ENCODE measurements at places on chromosomes 1 and 21. TPM values are rescaled to one million over a fixed set of nuclear protein-coding genes. Genes with fewer than 3 reads are reported as not detected.
A peak's percentile ranks its signal among the peaks of the same experiment; 100 is the strongest.

- no peak for DNase-seq
Observed at GRCh38 chr1:25099343-25099951, 132.9 kb downstream of the SYF2 start.

- DNase-seq, result no peak
Observed at GRCh38 chr1:67194209-67194863, 28.1 kb downstream of the IL23R start.

- peak; percentile 45 for DNase-seq
Observed at GRCh38 chr1:152052606-152053005, 15.8 kb upstream of the S100A11 start.

DNA sequence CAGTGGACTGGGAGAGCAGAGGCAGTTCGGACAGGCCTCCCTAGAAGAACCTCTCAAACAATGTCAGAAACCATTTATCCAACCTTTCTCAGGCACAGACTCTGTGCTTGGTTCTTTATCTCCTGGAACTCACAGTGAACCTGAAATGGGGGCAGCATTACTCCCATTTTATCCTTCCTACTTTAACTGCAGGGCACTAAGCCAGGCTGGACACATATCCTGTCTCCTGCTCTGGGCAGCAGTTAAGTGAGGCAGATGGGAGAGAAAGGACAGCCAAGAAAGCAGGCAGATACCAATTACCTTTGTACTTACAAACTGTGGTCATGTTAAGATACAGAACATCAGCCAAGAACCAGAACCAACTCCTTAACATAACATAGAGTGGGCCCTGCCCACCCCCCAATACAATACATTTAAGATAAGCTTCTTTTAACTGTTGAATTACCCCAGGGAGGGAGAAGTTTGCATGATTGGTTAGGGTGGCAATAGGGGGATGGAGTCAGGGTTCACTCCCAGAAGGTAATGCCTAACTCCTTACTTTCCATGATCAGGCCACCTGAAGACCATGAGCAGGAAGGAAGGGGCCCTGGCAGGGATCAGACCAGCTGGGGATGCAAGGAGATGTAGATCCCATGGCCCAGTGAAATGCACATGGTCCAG, 10.9 kb downstream of the KDF1 start:
- DNase-seq, result no peak

DNA sequence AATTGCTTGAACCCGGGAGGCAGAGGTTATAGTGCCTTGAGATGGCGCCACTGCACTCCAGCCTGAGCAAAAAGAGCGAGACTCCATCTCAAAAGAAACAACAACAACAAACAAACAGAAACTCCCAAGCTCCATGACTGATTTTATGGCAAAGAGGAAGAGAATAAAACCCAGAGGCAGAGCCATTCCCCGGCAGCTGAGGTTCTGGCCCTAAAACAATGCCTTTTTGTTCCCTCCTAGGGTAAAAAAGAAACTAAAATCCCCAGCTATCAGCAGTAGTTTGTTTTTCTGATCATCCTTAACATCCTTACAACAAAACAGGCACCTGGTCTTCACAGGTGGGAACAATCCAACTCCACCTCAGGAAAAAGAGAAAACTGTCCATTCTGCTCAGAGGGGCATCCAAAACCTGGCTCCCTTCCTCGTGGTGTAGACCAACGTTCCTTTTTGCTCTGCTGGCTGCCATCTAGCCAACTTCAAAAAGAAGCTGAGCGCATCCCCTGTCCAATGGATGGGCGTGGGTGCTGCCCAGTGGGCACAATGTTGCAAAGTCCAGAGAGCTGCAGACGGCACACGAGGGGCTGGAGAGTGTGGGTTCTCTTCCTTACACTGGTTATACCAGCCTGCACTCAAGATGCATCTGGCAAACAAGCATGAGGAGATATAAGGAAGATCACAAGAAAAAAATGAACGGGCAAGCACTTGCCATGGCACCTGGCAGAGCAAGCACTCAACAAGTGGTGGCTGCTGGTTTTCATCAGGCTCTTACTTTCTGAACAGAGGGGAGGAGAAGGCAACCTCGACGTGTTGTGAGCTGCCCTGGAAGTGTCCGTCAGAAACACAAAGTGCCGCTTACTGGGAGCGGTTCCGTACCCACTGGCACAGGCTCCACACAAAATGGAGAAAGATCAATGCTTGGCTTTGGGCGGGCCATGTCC, 54.7 kb downstream of the SLC66A1 start:
- DNase-seq, result no peak

DNA sequence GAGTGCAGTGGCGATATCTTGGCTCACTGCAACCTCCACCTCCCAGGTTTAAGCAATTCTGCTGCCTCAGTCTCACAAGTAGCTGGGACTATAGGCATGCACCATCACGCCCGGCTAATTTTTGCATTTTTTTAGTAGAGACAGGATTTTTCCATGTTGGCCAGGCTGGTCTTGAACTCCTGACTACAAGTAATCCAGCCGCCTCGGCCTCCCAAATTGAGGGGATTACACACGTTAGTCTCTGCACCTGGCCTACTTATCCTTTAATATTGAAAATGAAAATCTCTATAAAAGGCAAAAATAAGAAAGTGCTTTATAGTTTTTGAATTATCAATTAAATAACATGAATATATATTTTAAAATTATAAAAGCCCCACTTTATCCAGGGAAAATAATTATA, 190.6 kb downstream of the DPYD start:
- DNase-seq, result no peak

GRCh38 chr1:66270119-66270812, 263.7 kb upstream of the SGIP1 start:
- no peak for DNase-seq

GRCh38 chr1:2317230-2318065, 73.9 kb downstream of the MORN1 start:
- no peak for DNase-seq

- no peak for DNase-seq
Observed at GRCh38 chr1:45876000-45876617, 72.7 kb downstream of the MAST2 start.

DNA sequence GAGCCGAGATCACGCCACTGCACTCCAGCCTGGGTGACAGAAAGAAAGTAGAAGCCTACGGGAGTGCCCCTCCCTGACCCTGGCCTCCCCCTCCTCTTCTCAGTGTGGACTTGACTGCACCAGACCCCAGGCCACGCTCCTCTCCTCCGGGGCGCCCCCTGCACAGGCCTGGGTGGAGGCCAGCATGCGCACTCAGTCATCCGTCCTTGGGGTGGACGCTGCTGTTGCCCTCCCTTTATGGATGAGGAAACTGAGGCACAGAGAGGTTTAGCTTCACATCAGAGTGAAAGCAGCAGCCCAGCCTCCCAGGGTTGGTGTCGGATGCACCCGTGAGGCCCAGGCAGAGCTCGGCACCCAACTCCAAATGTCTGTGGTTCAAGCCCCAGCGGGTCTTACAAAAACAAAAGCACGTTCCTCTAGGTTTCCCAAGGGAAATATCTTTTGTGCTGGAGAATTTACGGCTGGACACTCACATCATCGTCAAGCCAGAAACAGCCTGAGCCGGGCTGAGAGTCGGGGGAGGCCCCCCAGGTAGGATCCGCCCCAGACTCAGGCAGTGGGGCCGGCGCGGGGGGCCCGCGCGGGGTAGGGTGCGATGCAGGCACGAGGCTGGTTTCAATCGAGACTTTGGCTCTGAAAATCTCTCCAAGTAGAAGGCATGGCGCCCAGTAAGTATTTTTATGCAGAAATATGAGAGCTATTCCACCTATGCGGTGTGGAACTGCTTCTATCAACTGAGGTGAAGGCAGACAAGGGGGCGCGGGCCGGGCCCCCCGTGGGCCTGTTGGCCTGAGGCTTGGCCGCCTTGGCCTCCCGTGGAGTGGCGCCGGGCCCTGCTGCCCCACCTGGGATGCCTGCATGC, 36.6 kb downstream of the MORN1 start:
- no peak for DNase-seq

DNA sequence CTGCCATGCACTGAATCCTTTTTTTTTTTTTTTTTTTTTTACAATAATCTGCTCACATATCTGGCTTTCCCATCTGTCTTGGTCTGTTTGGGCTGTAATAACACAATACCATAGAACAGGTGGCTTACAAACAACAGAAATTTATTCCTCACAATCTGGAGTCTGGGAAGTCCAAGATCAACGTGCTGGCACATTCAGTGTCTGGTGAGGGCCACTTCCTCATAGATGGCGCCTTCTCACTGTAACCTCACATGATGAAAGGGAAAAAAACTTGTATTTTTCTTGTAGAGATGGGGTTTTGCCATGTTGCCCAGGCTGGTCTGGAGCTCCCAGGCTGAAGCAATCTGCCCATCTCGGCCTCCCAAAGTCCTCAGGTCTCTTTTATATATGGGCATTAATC, 13.0 kb upstream of the PARP1 start:
- DNase-seq, result no peak

CFAP74 gene
- 0.47 TPM for total RNA-seq

KLHDC9 gene
- 0.78 TPM for total RNA-seq

C1orf210 gene
- total RNA-seq, result not detected

LCE3D gene
- not detected for total RNA-seq

All from occipital lobe (tissue), 3 donors.